ENCODE measurements at places on chromosomes 2 and 18. TPM values are rescaled to one million over a fixed set of nuclear protein-coding genes. Genes with fewer than 3 reads are reported as not detected.

The SLC5A7 gene
- not detected for total RNA-seq

The GREB1L gene
- 0.07 TPM for total RNA-seq

The OXER1 gene
- not detected for total RNA-seq

The TDRD15 gene
- not detected for total RNA-seq

The ASB3 gene
- total RNA-seq: 13.3 TPM

The GPR39 gene
- 3.1 TPM for total RNA-seq

The CRYGA gene
- not detected for total RNA-seq

The TRIM43 gene
- total RNA-seq: not detected

The MAP4K3 gene
- 15.6 TPM for total RNA-seq

The FEV gene
- total RNA-seq: not detected

The TEKT4 gene
- not detected for total RNA-seq

The DNAH7 gene
- 0.43 TPM for total RNA-seq

The MEP1B gene
- total RNA-seq: not detected

The ABCB11 gene
- not detected for total RNA-seq

The RGPD6 gene
- 6.4 TPM for total RNA-seq

The SERPINB11 gene
- total RNA-seq: not detected

The SERPINB12 gene
- not detected for total RNA-seq

The TAF1B gene
- 71.1 TPM for total RNA-seq
